ENCODE measurements at places on chromosomes 16 and 17.

DNA sequence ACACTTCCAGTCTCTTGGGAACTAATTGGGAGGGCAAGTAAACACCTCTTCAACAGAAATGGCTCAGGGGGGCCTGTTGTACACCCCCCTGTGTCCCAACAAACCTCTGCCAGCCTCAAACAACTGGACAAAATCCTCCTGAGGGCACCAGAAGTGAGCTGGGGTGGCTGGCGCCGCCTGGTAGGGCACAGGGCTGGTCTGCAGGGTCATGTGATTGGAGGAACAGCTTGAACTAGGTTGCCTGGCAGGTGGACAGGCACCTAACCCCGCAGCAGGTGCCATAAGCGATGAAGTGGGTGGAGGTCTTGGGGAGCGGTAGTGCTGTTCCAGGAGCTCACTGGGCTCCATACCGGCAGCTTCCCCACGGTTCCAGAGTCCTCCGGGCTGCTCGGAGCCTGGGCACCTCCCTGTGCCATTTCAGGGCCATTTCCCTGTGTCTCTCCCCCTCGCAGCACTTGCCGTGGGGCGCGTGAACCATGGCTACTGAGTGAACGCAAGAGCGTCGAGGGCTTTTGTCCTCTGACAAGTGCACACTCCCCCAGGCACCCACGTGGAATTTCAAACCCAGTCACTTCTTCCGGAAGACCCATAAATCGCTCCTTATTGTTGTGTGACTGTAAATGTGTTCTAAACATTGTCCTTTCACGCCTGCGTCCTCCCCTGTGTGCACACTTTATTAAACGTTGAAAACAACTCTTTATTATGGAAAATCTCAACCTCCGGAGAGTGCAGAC, 101.5 kb downstream of the SEC14L1 start:
- DNase-seq: no peak

GRCh38 chr17:59511726-59512125, 53.7 kb upstream of the DHX40 start:
- DNase-seq: no peak

DNA sequence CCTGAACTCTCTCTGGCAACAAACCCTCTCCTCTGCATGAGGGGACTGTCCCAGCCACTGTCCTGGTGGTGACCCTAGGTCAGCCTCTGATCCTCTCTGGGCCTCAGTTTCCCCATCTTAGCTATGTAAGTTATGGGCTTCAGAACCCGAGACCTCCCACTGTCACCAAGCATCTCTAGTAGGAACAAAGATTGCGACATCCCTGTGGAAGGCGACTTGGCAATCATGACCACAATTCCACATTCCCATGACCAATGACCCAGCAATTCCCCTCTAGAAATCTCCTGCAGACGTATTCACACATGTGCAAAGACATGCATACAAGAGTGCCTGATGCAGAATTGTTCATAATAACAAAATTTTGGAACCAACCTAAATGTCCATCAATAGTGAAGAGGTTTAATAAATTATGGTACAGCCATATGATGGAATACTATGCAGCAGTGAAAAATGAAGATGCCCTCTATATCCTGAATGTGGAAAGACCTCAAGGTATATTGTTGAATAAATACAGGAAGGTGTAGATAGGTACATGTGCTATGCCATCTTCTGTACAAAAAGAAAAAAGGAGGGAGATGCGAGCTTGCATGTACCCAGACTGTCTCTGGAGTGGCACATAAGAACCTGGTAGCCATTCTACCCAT, 21.2 kb downstream of the CNGB1 start:
- DNase-seq: no peak

- DNase-seq: no peak
These were observed 59.6 kb downstream of the RBFOX1 start for GRCh38 chr16:7392206-7392605.

GRCh38 chr16:74261068-74261467, 35.5 kb upstream of the PSMD7 start:
- no peak for DNase-seq

GRCh38 chr16:56281249-56281805, 90.0 kb downstream of the GNAO1 start:
- no peak for DNase-seq

GRCh38 chr17:13596241-13596923, 5.3 kb downstream of the HS3ST3A1 start:
- DNase-seq: no peak

DNA sequence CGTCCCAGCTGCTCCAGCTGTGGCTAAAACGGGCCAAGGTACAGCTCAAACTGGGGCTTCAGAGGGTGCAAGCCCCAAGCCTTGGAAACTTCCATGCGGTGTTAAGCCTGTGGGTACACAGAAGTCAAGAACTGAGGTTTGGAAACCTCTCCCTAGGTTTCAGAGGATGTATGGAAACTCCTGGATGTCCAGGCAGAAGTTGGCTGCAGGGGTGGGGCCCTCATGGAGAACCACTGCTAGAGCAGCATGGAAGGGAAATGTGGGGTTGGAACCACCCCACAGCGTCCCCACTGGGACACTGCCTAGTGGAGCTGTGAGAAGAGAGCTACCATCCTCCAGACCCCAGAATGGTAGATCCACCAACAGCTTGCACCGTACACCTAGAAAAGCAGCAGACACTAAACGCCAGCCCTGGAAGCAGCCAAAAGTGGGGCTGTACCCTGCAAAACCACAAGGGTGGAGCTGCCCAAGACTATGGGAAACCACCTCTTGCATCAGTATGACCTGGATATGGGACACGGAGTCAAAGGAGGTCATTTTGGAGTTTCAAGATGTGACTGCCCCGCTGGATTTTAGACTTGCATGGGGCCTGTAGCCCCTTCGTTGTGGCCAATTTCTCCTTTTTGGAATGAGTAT, 2.2 kb downstream of the SDR42E1 start:
- DNase-seq: no peak

DNA sequence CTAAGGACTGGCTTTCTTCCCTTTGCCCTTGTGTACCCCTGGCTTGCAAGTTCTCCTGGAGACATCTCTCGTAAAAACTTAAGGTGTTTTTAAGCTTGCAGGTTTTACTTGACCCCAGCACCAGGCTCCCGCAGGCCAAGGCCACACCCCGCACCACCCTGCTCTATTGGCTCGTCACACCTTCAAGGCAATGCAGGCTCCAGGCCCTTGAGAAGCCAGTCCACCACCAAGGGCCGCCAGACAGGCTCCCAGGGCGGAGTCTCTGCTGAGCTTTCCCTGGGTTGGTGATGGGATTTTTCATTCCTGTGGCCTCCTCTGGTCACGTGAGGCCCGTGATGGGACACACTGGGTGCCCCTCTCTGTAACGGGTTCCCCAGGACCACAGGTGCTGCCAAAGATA, 9.9 kb downstream of the CSNK1D start:
- DNase-seq: no peak

- no peak for DNase-seq
These were observed 48.7 kb downstream of the GPRC5B start for GRCh38 chr16:19835968-19836421.

DNA sequence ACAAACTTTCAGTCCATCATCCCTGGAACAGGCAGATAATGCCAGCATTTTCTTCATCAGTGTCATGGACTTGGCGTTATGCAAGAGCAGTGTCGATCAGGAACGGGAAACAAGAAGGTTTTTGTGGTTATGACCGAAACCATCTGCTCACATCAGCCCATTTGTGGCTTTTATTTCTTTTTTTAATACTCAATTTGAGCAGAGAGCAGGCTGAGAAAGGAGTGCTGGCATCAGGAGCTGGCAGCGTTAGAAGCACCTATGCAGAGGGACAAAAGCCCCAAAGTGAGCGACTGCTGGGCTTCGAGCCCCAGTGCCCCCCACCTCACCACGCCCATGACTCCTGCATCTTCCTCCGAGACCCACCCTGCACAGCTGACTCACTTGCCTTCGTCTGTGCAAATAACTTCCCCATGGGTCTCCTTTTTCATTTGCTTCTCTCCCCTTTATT, 16.2 kb upstream of the CD300E start:
- DNase-seq: no peak

DNA sequence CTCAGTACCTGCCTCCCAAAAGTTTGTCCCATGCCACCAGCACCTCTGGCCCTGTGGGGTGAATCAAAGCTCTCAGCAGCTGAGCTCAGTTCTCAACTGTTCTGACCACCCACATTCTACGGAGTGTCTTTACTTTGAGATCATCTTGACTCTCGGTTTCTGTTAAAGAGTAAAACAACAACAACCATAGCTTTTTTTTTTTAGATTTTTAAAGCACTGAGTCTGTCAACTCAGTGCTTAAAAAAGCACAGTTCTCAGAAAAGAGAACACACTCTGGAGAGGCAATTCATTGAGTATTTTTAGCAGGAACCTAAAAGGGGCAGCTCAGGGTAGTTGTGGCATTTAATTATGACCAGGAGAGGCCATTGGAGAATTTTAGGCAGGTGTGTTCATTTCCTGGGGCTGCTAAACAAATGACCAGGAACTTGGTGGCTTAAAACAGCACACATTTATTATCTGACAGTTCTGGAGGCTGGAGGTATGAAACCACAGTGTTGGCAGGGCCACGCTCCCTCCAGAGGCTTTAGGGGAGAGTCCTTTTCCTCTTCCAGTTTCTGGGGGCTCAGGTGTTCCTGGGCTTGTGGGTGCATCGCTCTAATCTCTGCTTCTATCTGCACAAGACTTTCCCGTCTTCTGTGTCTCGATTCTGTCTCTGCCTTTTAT, 6.7 kb upstream of the WFIKKN2 start:
- DNase-seq: no peak

DNA sequence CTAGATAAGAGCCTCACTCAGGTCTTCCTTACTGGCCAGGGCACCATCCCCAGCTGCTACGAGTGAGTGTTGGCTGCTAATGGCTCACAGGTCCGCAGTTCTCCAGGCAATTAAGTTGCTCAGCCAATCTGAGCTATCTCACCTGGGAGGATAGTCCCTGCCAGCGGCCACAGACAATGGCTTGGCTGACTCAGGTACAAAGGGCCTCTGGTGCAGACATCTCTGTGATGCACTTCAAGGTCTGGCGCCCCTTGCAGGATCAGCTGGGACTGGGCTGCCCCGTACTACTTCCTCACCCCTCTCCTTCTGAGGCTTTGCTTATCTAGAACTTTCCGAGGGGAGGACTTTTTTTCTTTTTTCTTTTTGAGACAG, 49.2 kb upstream of the EMP2 start:
- DNase-seq: no peak

DNA sequence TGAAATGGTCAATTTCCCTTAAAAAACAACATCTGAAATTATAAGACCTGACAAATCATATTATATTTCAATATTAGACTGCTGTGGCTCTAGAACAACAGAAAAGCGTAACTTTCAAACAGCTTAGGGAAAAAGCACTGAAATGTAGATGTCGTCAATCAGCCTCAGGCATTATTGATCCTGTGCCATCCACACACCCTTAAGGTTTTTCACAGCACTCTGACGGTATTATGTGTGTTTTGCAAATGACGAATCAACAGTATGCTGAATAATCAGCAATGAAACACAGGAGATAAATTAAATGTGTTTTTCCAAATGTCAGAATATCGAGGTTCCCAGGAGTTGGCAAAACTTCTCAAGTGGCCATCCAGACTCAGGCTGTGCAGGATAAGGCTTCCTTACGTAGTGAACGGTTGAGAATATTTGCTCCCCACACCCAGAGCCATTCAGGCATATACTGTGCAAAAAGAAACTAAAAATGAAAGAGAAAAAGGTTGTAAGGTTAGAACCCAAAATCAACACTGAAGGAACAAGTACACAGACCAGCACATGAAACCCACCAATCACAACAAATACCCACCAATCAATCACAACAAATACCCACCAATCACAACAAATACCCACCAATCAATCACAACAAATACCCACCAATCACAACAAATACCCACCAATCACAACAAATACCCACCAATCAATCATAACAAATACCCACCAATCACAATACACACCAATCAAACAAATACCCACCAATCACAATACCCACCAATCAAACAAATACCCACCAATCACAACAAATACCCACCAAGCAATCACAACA, 7.7 kb upstream of the MBTPS1 start:
- DNase-seq: no peak

DNA sequence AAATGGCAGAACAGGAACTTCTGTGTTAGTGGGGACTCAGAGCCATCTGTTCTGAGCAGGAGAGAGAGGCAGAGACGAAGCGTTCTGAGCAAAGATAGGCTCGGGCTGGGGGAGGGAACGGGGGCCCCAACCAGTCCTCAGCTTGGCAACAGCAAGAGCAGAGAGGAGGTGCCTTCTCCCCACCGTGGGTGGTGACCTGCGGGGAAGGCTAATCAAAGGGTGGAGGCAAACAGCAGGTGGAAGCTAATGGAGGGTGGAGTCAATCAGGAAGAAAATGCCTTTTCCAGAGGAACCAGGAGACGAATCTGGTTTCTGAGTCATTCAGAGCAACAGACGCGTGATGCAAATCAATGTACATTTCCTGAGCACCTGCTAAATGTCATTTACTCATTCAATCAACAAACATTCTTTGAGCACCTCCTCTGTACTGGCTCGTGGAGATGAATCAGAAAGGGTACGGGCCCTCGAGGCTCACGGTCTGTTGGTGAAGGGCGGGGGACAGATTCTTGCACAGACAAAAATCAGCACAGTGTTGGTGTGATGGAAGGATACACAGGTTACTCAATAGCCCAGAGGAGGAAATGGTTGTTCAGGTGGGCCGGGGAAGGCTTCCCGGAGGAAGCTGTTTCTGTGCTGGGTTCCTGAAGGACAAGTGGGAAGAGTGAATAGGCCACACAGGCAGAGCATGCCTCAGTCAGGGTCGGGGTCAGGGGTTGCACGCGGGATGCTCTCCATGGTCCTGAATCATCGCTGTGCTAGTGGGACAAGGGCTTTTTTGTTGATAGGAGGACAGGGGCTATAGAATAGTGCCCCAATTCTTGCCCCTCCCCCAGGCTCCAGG, 5.7 kb upstream of the SPNS2 start:
- no peak for DNase-seq

- no peak for DNase-seq
These were observed 4.6 kb upstream of the HSD3B7 start for GRCh38 chr16:30980434-30980833.

GRCh38 chr17:73691321-73691766, 47.1 kb upstream of the SDK2 start:
- no peak for DNase-seq

DNA sequence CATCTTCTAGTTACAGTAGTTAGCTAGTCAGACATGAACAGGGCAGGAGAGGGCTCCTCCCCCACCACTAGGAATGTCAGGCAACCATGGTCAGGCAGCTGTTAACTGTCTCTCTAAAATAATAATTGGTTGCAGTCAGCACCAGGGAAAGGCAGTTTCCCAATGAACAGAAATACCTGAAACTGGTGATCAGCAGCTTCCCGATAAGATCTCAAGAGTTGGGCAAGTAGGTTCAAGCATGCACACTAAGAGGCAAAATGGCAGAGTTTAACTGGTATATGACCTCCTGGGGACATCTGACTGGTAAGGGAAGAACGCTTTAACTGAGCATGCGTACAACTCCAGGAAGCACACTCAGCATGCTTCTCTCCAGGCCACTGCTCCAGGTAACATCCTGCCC, 12.6 kb upstream of the XYLT1 start:
- no peak for DNase-seq

DNA sequence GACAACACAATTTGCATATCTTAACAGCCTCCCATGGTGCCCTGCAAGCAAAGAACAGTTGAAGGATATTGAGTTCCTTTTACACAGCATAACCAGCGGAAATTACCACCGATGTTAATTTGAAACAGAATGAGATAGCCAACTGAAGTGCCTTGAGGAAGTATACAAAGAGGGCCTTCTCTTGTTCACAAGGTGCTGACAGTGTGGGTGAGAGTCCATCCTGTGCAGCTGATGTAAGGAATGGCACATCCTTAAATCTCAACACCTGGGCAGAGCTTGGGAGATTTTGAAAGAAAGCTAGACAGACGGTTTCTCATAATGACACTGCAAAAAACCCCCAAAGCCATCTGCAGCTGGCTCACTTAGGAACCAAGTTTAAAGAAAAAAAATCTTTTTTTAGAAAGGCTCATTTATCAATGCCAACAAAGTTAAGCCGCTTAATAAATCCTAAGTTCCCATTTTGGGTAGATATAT, 818.6 kb downstream of the KCNJ2 start:
- no peak for DNase-seq
